Activated CD8-positive, alpha-beta memory T cell treated with anti-CD3 and anti-CD28 coated beads for 48 hours (primary cell): ENCODE measurements at places on chromosomes 13 and 19.

GRCh38 chr19:11463391-11463790 is 17.5 kb downstream of the ELAVL3 start:
- DNase-seq = no peak

- no peak for DNase-seq
These were observed 48.8 kb upstream of the TPM4 start for GRCh38 chr19:16027528-16027927.

DNA sequence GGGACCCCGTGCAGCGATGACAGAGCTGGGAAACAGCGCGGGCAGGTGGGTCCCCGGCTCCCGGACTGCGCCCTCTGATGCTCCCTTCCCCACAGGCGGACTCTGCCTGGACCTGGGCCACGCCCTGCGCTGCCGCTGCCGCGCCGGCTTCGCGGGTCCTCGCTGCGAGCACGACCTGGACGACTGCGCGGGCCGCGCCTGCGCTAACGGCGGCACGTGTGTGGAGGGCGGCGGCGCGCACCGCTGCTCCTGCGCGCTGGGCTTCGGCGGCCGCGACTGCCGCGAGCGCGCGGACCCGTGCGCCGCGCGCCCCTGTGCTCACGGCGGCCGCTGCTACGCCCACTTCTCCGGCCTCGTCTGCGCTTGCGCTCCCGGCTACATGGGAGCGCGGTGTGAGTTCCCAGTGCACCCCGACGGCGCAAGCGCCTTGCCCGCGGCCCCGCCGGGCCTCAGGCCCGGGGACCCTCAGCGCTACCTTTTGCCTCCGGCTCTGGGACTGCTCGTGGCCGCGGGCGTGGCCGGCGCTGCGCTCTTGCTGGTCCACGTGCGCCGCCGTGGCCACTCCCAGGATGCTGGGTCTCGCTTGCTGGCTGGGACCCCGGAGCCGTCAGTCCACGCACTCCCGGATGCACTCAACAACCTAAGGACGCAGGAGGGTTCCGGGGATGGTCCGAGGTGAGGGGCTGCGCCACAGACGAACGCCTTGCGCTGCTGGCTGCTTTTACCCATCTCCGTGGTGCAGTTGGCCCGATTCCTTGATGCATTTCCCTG is 7.8 kb upstream of the SELENOV start:
- peak; percentile 23 for DNase-seq

DNA sequence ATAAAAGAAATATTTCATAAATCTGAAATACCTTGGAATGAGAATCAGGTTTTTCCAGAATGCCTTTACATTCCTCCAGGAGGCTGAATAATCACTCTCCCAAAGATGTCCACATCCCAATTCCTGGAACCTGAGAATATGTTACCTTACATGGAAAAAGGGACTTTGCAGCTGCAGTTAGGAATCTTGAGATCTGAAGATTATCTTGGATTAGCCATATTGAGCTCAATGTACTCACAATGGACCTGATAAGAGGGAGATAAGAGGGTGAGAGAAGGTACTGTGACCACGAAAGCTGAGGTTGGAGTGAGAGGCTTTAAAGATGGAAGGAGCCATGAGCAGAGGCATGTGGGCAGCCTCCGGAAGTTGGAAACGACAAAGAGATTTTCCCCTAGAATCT is 36.8 kb upstream of the MBNL2 start:
- no peak for DNase-seq

DNA sequence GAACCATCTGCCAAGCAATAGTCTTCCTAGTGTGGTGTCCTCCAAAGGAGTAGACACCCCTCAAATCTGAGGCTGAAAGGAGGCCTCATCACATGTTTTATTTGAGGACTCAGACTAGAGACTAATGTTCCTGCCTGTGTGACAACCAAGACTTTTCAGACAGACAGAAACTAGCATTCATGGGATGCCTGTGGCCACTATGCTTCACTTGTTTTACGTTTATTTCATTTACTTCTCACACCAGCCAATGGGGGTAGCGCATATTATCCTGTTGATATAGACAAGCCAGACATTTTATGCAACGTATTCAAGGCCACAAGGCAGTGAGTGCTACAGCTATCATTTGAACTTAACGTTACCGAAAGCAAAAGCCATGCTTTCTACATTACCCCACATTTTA is 391.7 kb upstream of the HTR2A start:
- no peak for DNase-seq

- no peak for DNase-seq
These were observed 28.0 kb downstream of the PEPD start for GRCh38 chr19:33493401-33494275.

- DNase-seq = no peak
These were observed 21.1 kb upstream of the CEACAM21 start for GRCh38 chr19:41554907-41555306.

- no peak for DNase-seq
These were observed 38.7 kb downstream of the CYP4F2 start for GRCh38 chr19:15859187-15859586.

GRCh38 chr13:36148446-36148845 is 17.3 kb upstream of the DCLK1 start:
- no peak for DNase-seq

- no peak for DNase-seq
These were observed 4.4 kb downstream of the GPR4 start for GRCh38 chr19:45597425-45598111.

DNA sequence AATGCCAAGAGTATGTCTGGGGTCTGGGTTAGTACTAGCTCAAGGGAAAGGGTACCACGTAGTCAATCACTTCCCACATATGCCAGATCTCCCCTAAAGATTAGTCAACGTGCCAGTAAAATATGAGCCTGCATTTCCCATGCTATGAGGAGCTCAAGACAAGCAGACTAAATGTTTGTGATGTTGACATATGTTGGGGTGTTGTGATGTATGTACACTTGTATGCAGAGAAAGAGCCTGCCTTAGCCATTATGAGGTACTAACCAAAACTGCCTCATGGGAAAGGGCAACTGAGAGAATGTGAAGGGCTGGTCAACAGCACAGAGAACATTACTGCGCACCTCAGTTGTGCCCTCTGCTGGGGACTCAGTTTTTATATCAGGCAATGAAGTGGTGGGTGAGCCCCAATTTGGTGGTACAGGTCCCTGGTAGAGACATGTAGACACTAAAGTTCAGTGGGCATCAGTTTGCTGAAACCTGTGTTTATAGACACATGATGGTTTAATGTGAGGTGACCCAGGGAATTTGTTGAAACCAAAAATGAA is 287.0 kb downstream of the DCT start:
- no peak for DNase-seq

DNA sequence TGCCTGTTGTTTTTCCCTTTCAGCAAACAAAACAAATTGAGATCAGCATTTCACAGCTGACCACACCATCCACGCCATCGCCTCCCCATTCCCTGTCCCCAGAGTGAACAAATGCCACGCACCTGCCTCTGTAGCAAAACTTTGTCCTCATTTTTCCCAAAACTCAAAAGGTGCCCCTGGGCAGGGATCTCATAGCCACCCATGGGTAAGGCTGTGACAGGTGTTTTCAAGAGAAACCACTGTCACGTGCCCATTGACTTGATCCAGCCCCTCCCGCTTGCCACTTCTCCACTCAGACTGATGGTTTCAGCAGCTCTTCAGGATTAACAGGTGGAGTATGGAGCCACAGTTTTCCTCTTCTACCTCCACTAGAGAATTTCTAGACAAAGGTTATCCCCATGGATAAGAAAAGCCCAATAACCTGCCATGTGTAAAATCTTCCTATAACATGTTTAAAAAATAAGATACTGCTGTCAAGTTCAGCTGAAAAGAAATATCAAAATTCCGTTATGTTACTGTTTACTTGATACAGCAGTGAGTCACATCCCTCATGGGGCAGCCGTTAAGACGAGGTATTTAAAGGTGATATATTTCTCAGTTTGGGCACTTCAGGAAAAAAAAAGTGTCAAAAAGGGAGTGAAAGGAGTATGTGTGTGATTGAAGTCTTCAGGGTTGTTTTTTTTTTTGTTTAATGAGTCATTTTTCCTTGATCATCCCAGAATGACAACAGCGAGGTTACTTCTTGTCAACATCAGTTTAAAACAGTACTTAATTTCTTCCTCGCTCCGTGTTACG is 63.5 kb upstream of the GPR183 start:
- DNase-seq = no peak

DNA sequence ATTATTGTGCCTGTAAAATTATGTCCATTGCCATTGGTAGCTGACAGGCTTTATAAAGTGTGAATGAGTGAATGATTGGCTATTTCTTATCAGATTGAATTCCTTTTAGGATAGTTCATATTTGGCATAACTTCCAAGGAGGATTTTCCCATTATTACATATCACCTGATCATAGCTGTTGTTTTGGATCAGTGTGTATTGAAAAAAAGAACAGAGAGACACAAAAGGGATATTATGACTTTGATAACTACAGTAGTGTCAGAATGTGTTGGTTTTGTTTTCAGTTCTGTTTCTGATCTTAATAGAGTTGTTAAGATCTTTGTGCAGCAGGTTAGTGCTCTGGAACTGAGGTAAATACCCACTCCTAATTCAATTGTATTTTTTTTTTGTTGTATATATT is 103.8 kb downstream of the LRCH1 start:
- DNase-seq = no peak

GRCh38 chr19:18191640-18192062 is 1.4 kb upstream of the MPV17L2 start:
- no peak for DNase-seq

GRCh38 chr19:49282184-49282583 is 42.8 kb downstream of the SLC6A16 start:
- no peak for DNase-seq

DNA sequence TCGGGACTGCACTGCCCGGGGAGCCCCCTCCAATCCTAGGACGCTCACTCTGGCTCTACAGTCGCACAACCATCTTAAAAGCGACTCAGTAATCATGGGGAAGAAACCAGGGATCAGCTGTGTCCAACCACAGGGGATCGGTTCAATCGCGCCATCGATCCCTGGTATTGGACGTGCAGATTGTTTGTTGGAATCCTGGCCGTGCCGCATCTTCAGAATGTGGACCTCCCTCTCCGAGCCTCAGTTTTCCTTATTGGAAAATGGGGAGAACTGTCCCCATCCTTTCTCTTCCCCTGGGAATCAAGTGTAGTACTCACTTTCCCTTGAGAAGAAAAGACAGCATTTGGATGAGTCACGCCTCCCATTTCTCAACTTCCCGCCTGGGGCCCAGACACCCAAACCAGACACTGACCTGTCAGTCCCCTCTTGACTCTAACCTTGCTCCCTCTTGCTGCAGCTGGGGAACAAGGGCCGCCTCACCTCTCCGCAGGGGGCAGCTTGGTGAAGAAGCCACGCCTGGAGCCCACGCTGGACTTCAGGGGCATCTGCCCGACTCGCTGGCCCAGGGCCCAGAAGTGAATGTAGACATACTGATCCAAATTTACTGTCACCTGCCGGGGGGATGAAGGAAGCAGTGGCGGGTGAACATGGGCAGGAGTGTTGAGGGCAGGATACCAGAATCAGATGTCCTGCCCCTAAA is 17.6 kb downstream of the EMP3 start:
- DNase-seq = no peak

DNA sequence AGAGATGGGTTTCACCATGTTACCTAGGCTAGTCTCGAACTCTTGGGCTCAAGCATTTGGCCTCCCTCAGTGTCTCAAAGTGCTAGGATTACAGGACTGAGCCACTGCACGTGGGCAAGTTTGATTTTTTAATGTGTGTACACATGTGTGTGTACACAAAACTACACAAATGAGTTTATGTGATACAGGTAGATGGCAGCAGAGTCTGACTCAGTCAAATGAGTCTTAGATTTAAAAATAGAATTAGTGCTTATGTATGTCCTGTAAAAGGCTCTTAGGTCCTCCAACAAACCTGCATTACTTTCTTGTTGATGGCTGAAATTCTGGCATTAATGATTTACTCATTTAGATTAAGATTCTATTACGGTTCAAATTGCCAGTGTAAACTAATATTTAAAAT is 293.7 kb downstream of the PCDH17 start:
- DNase-seq = no peak

DNA sequence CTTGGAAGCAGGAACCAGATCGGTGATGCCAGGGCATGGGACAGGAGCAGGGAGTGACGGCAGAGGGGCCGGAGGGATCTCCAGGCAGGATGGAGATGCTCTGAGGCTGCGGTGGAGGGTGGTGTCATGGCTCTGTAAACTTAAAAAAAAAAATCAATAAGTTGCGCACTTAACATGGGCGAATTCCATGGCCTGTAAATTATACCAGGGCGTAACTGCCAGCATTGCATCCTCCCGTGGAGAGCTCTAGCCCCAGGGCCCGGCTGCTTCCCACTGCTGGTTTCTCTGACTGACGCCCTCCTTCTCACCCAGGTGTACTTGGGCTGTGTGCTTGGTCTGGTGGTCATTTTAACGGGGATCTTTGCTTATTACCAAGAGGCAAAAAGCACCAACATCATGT is 8.7 kb downstream of the ATP12A start:
- DNase-seq = no peak

- DNase-seq = no peak
These were observed 48.5 kb upstream of the F7 start for GRCh38 chr13:113057084-113057483.
